IMR-90 (cell line): ENCODE measurements at places on chromosomes 2 and 18. TPM values are rescaled to one million over a fixed set of nuclear protein-coding genes. Genes with fewer than 3 reads are reported as not detected.

Gene CCDC148
- total RNA-seq: 0.18 and 0.56 TPM in 2 replicates

Gene ADI1
- total RNA-seq: 43.2 and 49.7 TPM in 2 replicates

Gene MAL
- not detected in 2 replicates for total RNA-seq

Gene SLC40A1
- 3.9 and 5.0 TPM in 2 replicates for total RNA-seq

Gene KIAA2012
- total RNA-seq: under 0.01 TPM in 2 replicates

Gene KCNIP3
- 0.72 and 0.83 TPM in 2 replicates for total RNA-seq

Gene DLX1
- 0.36 and 1.1 TPM in 2 replicates for total RNA-seq

Gene REG1B
- not detected in 2 replicates for total RNA-seq

Gene C2orf66
- total RNA-seq: not detected in 2 replicates

Gene SIX3
- not detected in 2 replicates for total RNA-seq

Gene GPR45
- total RNA-seq: not detected in 2 replicates

Gene ONECUT2
- under 0.01 TPM in 2 replicates for total RNA-seq

DNA sequence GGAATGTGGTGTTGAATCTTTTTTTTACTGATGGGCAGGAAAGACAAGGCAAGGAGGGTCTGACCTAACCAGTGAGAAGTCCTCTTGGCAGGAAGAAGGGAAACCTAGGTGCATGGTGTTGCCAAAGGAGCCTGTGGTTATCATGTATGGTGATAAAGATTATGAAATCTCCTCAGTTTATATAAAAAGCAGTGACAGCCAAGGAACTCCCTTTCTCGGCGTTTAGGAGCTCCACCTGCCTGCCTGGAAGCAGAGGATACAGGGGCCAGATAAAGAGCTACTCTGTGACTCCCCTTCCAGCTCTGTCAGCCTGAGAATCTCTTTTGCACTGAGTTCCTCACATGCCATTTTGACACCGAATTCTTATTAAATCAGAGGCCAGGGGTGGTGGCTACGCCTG, 26.1 kb downstream of the COLEC12 start:
- no peak for DNase-seq

- no peak for DNase-seq
These were observed 62.9 kb downstream of the FHOD3 start for GRCh38 chr18:36360256-36360909.

GRCh38 chr18:58038063-58038462, 6.0 kb upstream of the NEDD4L start:
- no peak for DNase-seq

DNA sequence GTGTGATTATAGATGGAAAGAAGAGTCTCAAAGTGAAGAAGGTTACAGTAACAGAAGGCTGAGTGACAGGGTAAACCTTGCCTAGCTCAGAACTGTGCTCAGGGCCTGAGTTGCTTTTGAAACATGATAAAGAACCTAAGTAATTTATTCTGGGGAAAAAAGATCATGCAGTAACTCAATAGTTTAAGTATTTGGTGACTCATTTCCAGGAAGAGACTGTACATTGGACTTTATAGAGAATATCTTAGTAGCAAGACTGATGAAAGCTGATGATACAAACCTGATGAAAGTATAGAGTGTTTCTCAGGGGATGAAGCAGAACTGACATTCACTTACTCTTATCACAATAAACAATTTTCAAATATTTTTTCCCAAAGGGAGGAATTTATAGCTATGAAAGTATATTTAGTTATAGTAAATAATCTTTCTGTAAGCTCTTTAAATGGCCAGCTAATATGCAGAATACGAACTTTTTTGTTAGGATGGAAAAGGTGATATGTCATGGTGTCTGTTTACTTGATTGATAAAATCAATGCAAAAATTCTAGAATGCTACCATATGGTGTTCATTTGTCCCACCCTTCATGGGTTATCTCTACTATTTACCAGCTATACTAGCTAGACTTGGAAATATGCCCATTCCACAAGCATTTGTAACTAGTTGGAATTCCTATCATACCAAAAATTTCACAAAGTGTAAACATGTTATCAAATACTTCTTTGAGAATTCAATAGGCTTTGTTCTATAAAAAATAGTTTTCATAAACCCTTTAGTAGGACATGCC, 1265.5 kb upstream of the ACVR2A start:
- DNase-seq: peak; percentile 77

DNA sequence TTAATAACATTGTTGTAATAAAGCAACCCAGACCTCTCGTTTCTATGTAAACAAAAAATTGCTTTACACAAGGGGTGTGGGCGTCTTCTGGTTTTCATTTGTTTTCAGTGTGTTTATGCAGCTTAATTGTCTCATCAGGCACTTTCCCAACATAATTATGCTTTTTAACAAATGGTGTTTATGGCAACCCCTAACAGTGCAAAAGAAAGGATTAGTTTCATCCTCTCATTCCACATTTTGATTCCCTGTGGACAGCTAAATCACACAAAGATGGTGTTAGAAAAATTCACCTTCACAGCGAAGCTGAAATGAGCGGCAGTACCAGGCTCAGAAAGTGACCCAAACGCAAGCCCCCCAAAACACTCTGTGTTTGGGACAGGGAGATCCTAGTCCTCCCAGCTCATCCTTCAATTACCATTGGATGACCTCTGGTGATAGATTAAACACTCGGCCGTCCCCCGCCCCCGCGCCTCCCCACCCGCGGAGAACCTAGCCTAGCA, 724 bp downstream of the FTCDNL1 start:
- DNase-seq: no peak

- no peak for DNase-seq
These were observed 87.1 kb upstream of the CYP1B1 start for GRCh38 chr2:38163006-38163405.

- no peak for DNase-seq
These were observed 82.3 kb downstream of the MYCN start for GRCh38 chr2:16022548-16023240.

- no peak for DNase-seq
These were observed 36.9 kb upstream of the SLC14A1 start for GRCh38 chr18:45686891-45687611.

GRCh38 chr18:72866901-72867745, 664 bp downstream of the NETO1 start:
- no peak for DNase-seq

DNA sequence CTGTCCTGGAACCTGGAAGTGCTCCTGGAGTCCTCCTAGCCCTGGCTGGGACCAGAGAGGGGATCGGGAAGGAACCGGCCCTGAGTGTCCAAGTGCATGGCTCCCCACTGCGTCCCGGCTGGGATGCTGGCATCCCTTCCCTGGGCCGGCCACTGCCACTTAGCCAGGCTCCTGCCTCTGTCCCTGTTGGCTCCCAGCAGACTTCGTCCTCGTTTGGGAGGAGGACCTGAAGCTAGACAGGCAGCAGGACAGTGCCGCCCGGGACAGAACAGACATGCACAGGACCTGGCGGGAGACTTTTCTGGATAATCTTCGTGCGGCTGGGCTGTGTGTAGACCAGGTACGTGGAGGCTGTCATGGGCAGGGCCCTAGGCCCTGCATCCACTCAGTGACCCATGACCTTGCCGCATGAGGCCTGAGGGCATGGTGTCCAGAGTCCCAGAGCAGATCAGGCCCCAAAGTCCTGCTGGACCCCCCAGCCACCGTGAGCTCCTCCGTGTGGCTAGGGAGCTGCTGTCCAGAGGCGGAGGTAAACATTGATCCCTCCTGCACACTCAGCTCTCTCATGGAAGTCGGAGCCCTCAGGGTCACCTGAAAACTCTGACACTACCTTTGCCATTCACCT, 7.1 kb downstream of the ANO7 start:
- DNase-seq: no peak

- DNase-seq: no peak
These were observed 15.1 kb upstream of the BZW1 start for GRCh38 chr2:200796561-200796960.

GRCh38 chr2:201404699-201405280, 46.5 kb downstream of the TRAK2 start:
- DNase-seq: no peak

GRCh38 chr2:18301421-18302139, 258.9 kb downstream of the RDH14 start:
- no peak for DNase-seq

DNA sequence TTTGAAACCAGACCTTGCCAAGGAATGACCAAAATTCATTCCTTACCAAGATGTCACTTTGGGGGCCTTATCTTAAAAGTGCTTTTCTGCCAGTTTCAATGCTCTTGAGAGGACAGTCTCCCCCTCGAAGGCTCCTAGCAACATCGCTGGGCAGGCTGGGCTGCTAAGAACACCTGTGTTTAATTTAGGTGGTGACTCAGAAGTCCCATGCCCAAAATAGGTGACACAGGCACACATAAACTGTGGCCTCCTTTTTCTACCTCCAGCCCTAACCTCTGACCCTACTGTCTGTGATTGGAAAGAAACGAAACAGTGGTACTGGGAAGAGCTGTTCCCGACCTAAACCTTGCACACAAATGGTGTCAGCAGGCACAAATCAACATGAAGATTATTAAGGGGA, 28.7 kb upstream of the ROCK2 start:
- no peak for DNase-seq

DNA sequence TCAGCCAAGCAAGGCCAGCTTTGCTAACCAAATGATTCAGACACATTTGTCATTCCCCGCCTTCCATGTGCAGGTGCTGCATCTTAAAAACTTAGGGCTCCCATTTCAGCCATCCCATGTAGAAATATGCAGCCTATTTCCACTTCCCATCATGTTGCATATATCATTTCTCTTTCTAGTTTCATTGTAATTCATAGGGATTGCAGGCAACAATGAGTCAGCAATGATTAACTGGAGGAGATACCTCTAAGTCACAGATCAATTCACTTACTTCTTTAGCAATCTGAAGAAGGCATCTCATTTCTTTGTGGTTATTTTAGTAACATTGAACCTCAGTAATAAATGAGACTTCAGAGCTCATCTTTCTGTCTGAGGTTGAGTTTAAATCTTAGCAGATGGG, 276.1 kb upstream of the PKDCC start:
- no peak for DNase-seq

DNA sequence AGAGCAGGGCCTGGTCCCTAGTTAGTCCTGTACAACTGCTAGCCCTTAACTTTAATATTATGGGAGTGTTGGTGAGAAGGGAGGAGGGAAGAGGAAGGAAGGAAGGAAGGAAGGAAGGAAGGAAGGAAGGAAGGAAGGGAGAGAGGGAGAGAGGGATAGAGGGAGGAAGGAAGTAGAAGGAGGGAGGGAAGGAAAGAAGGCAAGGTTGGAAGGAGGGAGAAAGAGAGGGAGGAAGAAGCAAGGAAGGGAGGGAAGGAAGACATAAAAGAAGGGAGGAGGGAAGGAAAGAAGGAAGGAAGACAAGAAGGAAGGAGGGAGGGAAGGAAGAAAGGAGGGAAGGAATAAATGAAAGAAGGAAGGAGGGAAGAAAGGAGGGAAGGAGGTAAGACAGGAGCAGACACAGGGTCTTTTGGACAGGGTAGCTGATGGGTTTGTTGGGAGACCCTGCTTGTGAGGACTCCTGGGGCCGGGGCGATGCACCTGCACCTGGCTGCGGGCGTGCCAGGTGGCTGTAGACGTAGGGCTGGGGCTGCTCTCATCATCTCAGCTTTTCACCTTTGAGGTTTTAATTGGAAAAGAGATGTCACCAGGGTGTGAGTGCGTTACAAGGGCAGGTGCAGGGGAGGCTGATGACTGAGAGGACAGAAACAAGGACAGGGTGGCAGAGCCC, 5.9 kb upstream of the POMC start:
- no peak for DNase-seq

DNA sequence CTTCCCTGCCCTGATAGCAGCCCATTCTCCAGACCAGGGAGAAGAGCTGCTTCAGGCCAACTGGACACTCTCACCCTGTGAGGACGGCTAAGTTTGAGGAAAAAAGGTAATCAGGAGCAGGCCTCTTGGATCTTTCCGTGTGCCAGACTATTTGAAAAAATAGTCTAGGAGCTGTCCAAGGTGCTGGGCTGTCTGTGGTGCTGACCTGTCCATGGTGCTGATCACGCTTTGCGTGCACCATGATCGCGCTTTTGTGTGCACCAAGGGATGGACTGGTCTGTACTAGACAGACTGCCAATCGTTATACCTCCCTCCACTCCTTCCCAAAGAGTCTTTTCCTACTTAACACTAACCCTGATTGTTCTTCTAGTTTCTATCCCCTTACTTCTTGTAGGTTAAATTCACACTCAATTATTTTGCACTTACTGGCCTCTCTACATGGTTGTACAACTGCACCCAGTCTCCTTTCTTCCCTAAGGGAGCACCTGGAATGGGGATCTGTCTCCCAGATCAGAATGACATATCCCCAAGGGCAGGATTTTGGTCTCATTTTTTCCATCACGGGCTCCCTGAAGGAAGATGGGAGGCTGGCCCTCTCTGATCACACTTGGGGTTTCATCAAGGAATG, 295.4 kb downstream of the CELF4 start:
- DNase-seq: peak; percentile 52

DNA sequence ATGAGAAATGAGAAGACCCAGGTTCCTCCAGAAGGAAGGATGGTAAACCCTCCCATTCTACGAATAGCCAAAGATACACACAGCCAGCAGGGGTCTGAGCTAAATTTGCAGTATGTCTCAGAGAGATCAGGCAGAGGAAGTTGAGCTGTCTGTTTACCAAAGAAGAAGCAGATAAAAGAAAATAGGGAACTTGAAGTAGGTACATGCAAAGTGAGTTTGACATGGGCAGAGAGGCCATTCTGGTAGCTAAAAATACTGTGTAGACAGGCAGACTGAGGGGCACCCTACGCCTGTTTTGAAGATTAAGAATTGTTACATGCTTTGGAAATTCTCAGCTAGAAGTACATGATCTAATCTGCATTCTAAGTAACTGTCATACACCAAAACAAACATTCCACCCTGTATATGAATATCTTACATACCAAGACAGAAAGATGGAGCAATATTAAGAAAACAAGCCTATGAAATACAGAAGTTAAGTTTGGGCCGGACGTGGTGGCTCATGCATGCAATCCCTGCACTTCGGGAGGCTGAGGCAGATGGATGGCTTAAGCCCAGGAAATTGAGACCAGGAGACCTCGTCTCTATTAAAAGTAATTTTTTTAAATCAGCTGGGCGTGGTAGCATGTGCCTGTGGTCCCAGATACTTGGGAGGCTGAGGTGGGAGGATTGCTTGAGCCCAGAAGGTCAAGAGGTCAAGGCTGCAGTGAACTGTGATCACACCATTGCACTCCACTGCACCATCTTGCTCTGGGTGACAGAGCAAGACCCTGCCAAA, 157.9 kb downstream of the ANKRD44 start:
- peak; percentile 72 for DNase-seq

- DNase-seq: no peak
These were observed 70.9 kb downstream of the ZEB2 start for GRCh38 chr2:144449028-144449406.

DNA sequence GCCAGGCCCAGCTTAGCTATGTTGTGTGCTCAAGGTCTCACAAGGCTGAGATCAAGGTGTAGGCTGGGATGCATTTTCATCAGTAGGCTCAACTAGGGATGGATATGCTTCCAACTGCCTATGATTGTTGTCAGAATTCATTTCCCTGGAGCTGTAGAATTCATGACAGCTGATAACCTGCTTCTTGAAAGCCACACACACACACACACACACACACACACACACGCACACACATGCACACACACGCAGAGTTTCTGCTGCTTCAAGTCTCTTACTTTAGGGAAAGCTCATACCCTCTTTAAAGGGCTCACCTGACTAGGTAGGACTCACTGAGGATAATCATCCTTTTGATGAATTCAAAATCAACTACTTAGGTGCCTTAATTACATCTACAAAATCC, 8.2 kb upstream of the VPS4B start:
- DNase-seq: no peak
